Endodermal cell (in vitro differentiated cells): ENCODE measurements at places on chromosomes 5 and 9.

- no peak for DNase-seq
Observed at GRCh38 chr9:80401243-80401642, 829.5 kb downstream of the TLE4 start.

- peak; percentile 80 for DNase-seq
Observed at GRCh38 chr9:118059484-118060278, 355.5 kb downstream of the TLR4 start.

GRCh38 chr5:135826221-135826525, 8.3 kb upstream of the SLC25A48 start:
- peak; percentile 41 for DNase-seq

DNA sequence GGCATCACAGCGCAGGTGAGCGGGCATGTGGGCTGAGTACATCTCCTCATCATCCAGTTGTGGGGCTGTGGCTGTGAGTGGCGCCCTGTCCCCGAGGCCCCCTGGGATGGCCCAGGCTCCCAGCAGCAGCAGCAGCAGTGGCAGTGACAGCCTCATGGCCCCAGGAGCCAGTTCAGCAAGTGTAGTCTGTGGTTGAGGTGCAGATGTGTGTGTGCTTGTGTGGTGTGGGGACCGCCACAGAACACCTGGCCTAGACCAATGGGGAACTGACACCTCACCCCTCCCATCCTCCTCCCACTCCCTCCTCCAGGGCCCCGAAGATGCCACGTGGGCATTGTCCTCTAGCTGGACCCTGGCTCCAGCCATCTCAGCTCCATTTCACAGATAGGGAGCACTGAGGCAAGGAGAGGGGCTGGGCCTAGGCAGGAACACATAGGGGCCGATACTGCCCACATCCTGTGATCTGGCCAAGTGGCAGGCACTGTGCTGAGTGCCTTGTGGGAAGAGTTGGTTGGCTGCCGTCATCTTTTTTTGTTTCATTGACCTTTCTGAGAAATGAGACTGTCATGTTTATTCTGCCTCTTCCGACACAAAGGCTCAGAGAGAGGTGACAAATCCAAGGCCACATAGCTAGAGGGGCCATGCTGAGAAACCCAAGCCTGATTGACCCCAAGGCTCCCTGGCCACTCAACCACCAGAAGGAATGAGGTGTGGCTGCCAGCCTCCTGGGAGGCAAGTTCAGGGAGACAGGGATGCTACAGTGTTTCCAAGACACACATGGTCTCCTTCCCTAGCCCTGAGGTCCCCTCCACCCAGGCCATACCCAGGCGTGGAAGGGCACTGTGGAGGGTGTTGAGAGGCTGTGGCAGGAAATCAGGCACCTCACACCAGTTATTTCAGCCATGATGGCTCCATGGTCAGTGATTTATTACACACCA, at the start of gene MZB1:
MZB1 (minus strand) TSS at position 213 of the 938 bp plus-strand sequence; CDS start at position 156, 57 bp downstream.
- peak; percentile 47 for DNase-seq

- DNase-seq: no peak
Observed at GRCh38 chr9:130188860-130189481, 16.8 kb downstream of the NCS1 start.

GRCh38 chr5:151158287-151158661, 695 bp upstream of the ANXA6 start:
- DNase-seq: peak; percentile 87

DNA sequence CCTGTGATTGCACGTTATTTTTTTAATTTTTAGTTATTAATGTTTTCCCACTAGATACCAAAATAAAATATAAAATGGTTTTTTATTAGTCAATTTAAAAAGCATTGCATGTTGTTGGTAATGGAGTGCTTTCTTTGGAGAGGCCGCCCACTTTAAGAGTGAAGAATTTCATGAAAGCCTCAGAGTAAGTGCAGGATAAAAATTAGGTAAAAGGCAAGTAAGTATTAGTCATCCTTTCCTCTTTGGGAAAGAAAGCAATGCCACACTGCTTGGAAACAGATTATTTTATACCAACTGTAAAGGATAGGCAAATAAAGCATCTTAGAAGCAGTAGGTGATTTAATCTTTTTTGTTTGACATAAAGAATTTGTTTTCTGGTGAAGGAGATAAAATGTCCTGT, 62.9 kb downstream of the HSD17B4 start:
- no peak for DNase-seq

GRCh38 chr5:5104550-5104949, 35.6 kb upstream of the ADAMTS16 start:
- DNase-seq: no peak

- no peak for DNase-seq
Observed at GRCh38 chr5:54696346-54696745, 178.8 kb downstream of the SNX18 start.

- DNase-seq: peak; percentile 30
Observed at GRCh38 chr9:94932652-94933510, 206.4 kb downstream of the AOPEP start.
